ENCODE measurements at places on chromosomes 2 and 18.

- no peak for DNase-seq
These were observed 108.0 kb upstream of the UNC80 start for GRCh38 chr2:209663656-209664055.

GRCh38 chr18:79979843-79980242 is 8.5 kb downstream of the TXNL4A start:
- DNase-seq: no peak

GRCh38 chr2:27903018-27903417 is 12.5 kb downstream of the BABAM2 start:
- DNase-seq: no peak

DNA sequence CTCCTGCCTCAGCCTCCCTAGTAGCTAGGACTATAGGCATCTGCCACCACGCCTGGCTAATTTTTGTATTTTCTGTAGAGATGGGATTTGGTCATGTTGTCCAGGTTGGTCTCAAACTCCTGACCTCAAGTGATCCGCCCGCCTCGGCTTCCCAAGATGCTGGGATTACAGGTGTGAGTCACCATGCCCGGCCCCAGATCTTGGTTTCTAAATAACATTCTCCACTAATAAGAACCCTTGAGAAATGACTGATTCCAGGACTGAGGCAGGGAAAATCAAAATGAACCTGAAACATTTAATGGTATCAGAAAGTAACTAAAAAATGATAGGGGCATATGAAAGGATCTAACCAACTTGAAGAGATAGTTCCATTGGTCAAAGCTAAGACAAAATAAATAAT is 34.0 kb downstream of the BMPR2 start:
- no peak for DNase-seq

DNA sequence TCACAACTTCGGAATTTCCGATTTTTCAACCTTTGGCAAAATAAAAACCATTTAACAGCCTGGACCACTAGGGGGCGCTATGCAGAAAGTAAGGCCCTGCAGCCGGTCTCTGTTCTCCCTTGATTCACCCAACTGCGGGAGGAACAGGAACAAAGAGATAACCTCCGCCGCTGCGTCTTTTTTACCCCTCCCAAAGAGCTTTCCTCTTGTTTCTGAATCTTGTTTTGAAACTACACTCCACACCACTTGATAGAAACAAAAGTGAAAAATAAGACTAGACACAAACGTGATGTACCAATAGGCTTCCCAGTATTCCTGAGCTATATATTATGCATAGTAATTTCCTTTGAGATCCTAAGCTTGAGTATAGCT is 231.2 kb downstream of the MYO3B start:
- DNase-seq: peak; percentile 76

- DNase-seq: no peak
These were observed 496.9 kb upstream of the HNMT start for GRCh38 chr2:137467246-137467862.

DNA sequence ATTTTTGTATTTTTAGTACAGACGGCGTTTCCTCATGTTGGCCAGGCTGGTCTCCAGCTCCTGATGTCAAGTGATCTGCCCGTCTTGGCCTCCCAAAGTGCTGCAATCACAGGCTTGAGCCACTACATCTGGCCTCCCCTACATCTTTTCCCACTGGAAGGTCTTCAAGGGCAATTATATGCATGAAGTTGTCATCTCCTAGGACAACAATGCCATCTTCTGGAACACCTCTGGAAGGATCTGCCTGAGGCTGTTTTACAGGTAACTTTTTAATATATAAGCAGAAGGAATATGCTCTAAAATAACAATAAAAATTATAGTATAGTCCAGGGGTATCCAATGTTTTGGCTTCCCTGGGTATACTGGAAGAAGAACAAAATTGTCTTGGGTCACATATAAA is 321.4 kb downstream of the AFF3 start:
- no peak for DNase-seq

- no peak for DNase-seq
These were observed 35.1 kb downstream of the MYO7B start for GRCh38 chr2:127570282-127571250.

GRCh38 chr18:9055626-9056025 is 46.9 kb upstream of the NDUFV2 start:
- no peak for DNase-seq

GRCh38 chr2:11155381-11156035 is at the start of gene SLC66A3:
SLC66A3 (plus strand) TSS chr2:11155467; CDS start chr2:11155547, 80 bp downstream.
- DNase-seq: no peak

DNA sequence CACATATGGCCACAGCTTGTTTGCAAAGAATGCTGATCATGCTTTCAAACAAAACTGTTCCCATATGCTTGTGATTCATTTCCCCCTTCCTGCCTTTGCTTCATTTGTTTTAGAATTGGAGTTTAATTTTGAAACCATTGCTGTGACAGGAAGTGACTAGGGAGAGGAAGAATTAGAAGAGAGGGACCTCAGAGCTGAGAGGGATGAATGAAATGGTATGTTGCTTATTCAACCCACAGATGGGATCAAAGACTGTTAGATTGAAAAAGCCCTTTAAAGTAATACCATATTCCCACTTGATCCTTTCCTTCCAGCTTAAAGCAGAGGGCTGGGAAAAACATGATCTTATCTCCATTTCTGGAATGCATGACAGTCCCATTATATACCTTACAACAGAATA is 106.2 kb upstream of the RNF152 start:
- DNase-seq: no peak

DNA sequence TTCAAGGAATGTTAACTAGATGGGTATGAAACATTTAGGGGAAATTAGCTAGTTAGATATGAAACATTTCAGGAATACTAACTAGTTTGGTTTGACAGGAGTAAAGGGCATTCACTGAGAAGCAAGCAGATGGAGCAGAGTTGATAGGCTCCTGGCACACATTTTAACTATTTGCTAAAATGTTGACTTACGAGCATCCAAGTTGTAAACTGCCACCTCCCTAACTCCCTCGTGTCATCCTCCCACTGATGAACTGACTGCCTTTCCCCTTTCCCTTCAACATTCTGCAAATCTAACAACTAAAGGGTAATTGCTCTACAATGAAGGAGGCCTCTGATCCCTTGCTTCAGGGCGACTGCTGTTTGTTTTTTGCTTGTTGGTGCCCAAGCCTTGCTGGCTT is 580.4 kb upstream of the FAM98A start:
- DNase-seq: no peak

- DNase-seq: no peak
These were observed 54.9 kb upstream of the BZW1 start for GRCh38 chr2:200756618-200757321.

- DNase-seq: no peak
These were observed 866 bp downstream of the CWC22 start for GRCh38 chr2:180006231-180006630.

- no peak for DNase-seq
These were observed 18.0 kb downstream of the DYTN start for GRCh38 chr2:206700156-206700555.

GRCh38 chr2:7725171-7725849 is 808.1 kb downstream of the RNF144A start:
- no peak for DNase-seq

GRCh38 chr2:98828793-98829371 is 98.0 kb upstream of the MGAT4A start:
- no peak for DNase-seq

GRCh38 chr2:120560330-120560729 is 175.3 kb upstream of the GLI2 start:
- no peak for DNase-seq

DNA sequence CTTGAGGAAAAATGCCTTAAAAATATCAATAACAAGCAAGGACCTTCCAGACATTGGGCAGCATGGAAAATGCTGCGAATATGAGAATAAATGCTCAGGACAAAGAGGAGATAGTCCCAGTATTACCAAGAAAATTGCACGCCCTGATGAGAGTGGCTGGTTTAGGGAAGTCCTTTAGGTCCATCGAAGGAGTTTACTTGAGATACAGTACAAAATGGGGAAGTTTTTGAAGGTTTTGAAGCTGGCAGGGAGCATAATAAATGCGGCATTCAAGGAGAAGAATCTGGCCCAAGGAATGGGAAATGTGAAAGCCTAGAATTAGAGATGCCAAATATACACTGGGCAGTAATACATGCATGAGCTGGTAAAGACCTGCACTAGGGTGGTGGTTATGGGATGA is 90.2 kb upstream of the SPATS2L start:
- no peak for DNase-seq

DNA sequence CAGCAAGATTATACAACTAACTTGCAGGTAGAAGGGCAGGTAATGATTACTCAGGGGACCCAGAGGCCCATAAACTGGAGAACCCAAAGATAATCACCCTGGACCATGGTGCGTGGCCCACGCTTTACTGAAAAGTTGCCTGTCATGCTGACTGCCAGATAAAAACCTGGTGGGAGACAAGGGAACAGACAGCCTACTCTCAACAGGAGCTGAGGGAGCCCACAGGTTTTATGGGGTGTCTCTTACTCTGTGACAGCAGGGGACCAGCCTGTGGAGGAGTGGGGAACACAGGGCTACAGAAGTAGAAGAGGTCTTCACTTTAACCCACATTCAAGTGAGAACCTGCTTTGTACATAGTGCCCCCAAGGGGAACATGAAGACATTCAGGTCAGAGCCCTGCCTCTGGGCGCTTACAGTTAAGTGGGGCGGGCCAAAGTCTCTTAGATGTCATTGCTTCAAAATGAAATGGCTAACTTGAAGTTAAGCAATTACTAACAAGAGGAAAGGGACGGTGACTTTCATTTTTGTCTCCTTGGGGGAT is 60.4 kb downstream of the DHRS9 start:
- DNase-seq: no peak

- DNase-seq: no peak
These were observed 8.8 kb downstream of the TRIB2 start for GRCh38 chr2:12725233-12726187.

DNA sequence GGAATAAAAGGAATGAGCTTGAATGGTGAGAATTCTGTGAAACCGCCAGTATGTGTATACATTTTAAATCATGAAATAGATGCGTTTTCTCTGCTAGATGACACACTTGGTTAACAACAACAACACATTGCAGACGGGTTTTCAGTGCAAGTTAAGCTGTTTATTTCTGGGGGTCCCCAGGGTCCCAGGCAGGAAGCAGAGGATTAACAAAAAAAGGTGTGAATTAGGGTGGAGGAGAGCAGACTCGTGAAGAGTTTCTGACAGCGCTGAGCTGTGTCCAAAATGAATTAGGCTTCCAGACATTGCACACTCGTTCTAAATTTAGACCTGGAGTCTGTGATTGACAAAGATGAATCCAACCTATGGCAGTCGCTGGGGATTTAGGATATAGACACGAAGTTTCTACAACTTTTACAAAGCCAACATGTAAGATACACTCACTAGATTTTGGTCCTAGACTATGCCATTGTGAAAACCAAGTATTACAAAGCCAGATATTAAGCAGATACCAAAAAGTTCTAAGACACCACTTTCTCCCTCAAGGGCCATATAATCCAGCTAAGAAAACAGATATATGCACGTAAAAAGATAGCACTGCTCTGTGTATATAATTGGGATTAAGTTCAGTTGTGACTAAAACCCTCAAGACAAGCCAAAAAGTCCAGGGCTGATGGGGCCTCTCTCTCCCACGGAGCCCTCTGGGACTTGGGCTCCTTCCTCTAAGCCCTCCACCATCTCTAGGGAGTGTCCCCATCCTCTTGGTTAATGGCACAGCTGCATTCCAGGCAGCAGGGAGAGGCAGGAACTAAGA is 120.2 kb downstream of the ACAA2 start:
- no peak for DNase-seq

GRCh38 chr2:120552800-120553481 is 182.7 kb upstream of the GLI2 start:
- DNase-seq: peak; percentile 22

GRCh38 chr2:18625563-18625962 is 36.2 kb upstream of the NT5C1B start:
- DNase-seq: no peak

DNA sequence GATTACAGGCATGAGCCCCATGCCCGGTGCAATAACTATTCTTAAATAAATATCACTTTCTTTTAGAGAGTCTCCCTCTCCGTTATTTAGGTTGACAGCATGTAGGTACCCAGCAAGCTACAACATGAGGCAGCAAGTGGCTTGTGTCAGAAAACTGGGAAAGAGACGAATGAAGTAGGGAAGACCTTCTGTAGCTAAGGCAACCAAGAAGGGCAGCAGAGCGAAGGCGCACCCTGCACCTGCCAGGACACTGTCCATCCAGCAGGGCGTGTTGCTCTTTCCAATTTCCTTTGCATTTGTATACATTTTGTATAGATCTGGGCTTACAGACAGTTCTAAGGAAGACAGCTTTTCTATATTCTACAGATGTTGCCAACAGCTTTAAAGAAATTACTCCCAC is 48.1 kb downstream of the FAM228A start:
- no peak for DNase-seq

DNA sequence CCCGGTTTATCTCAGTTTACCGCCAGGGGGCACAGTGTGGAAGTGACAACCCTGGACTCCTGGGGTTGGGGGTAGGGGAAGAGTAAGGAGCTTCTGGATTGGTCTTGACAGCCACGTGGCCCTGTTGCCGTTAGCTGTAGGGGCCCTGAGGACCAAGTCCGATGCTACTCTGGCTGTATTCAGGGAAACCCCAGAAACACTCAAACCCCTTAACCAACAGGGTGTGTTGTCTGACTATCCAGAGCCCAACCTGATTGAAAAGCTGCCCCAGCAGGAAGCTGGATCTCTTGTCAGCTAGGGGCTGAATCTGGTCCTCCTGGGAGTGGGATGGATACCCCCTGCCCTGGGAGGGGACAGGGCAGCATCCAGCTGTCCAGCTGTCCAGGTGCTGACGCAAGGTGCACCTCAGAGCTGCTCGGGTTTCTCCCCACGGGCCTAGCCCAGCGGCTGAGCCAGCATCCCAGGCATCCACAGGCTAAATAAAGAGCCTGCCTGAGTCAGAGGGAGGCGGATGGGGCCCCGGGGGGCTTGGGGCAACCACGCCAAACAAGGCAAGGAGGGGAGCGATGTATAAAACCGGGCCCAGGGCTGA is 3.1 kb upstream of the GMPPA start:
- DNase-seq: peak; percentile 39

- DNase-seq: no peak
These were observed 28.4 kb downstream of the EIPR1 start for GRCh38 chr2:3349211-3349693.

DNA sequence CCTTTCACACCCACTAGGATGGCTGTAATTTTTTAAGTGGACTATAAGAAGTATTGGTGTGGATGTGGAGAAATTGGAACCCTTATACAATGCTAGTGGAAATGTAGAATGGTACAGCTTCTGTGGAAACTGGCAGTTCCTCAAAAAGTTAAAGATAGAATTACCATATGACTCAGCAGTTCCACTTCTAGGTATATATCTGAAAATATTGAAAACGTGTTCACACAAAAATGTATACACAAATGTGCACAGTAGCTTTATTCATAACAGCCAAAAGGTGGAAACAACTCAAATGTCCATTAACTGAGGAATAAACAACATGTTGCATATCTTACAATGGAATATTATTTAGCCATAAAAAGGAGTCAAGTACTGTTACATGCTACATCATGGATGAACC is 17.7 kb downstream of the TANK start:
- DNase-seq: no peak

All from activated CD4-positive, alpha-beta T cell treated with anti-CD3 and anti-CD28 coated beads for 24 hours (primary cell).